ENCODE measurements at places on chromosomes 5 and 9.
A peak's percentile ranks its signal among the peaks of the same experiment; 100 is the strongest.

DNA sequence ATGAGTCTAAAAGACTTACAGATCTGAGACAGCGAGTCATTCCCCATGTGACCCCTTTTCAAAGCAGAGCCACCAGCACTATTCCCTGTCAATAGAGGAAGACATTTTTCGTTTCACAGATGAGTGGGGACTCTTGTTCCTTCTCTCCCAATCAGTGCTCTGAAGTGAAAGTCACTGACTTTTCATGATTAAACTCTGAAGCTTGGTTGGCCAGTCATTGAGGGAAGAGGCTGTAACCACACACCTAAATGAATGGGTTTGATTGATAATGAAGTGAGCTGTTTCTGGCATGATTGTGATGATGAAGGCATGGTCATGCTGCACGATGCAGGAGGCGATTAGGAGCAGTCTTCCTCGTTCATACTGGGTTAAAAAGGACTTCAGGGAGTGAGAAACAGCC, 171.9 kb downstream of the ZNF462 start:
- no peak for DNase-seq

- DNase-seq = no peak
These were observed 224.9 kb downstream of the EBF1 start for GRCh38 chr5:158874792-158875191.

DNA sequence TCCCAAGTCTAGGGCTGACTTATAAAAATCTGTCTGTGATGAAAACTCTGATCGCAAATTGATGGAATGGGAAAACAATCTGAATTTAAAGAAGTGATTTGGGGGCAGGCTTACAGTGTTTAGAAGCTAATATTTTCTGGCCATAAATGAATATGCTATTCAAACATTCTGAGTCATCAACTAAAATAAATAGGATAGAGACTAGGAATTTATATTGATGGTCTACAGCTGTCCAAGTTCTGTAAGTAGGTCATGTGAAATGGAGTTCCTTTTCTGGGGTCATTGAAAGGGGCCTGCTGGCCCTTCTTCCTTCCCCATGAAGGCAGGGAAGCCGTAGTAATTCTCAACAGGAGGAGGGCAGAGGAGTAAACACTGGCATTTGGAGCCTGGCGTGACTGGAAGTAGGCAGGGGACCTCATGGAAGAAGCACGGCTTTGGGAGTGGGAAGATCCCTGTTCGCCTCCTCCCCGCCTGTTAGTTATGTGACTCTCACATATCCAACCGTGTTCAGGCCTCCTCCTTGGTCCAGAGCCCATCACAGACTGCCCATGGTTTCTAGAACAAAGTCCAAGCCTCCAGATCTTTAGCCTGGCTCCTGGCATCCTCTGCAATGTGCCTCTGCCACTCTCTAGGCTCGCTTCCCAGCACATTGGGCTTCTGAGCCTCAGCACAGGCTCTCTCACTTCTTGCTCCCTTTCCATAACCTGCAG, 31.7 kb downstream of the ALG2 start:
- DNase-seq = no peak

GRCh38 chr5:142507531-142508372, 178.1 kb downstream of the FGF1 start:
- DNase-seq = no peak

DNA sequence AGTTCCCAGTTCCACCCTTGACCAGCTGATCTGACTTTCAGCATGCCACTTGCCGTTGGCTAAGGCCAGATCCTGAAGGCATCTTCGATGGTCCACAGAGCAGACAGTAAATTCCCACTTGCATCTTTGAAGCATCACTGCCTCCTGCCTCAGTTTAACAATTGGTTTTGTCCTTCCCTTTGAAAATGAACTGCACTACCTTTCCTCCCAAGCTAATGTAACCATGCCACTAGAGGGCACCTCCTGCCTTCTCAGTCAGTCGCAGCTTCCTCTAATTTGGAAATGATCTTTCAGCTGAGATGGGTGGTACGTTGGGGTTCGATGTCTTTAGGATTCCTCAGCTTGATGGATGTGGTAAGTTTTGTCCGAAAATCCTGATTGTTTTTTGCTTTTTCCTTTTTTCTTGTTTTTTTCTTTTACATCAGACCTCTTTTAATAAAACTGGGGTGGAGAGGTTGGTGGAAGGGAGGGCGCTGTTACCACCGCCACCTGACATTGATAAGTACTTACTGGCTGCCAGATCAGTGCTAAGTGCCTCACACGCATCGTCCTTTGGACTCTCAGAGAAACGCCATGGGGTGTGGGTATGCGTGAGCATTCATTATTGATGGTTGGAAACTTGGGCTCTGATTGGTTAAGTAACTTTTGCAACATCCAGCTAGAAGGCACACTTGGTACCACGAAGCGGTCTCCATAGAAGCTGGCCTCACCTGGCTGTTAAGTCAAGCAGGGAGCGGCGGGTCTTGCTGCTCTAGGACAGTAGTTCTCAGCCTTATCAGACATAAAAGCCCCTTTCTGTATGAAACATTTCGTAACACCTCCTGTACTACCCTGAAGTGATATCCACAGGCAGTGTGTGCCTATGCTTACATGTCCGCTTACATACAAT, 16.9 kb downstream of the PTTG1 start:
- DNase-seq = peak; percentile 62
